ENCODE measurements at places on chromosomes 5 and 9.

DNA sequence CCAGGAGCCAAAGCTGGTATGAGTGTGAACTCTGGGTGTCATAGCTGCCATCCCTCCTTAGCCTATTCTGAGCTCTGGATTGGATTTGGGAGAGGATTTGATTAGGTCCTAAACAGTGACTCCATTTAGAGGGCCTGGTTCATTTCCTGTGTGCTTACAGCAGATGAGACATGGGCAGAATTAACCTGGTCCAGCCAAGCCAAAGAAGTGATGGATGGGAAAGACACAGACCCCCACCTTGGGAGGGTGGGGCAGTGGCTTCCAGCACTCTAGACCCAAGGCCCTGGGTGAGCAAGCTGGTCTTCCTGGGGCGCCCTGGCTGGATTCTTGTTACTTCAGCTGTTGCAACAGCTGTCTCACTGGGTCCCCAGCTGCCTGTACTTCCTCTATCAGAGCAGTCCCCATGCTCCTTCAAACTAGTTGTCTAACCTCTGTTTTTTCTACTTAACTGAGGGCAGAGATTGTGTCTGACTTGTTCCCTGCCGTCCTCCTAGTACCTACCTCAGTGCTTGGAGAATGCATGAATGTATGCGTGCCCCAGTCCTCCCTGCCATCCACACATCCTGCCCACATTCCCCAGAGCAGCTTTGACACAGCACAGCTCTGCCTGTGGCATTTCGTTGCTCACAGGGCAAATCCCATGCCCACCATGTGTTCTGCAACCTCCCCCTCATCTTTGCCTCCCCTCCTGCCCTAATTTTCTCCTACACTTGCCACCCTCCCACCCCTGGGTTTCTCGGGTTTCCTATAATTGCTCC is 115.9 kb downstream of the RGS3 start:
- DNase-seq = peak; percentile 60

- peak; percentile 89 for DNase-seq
Observed at GRCh38 chr5:54063817-54064216, 246.6 kb downstream of the ARL15 start.

DNA sequence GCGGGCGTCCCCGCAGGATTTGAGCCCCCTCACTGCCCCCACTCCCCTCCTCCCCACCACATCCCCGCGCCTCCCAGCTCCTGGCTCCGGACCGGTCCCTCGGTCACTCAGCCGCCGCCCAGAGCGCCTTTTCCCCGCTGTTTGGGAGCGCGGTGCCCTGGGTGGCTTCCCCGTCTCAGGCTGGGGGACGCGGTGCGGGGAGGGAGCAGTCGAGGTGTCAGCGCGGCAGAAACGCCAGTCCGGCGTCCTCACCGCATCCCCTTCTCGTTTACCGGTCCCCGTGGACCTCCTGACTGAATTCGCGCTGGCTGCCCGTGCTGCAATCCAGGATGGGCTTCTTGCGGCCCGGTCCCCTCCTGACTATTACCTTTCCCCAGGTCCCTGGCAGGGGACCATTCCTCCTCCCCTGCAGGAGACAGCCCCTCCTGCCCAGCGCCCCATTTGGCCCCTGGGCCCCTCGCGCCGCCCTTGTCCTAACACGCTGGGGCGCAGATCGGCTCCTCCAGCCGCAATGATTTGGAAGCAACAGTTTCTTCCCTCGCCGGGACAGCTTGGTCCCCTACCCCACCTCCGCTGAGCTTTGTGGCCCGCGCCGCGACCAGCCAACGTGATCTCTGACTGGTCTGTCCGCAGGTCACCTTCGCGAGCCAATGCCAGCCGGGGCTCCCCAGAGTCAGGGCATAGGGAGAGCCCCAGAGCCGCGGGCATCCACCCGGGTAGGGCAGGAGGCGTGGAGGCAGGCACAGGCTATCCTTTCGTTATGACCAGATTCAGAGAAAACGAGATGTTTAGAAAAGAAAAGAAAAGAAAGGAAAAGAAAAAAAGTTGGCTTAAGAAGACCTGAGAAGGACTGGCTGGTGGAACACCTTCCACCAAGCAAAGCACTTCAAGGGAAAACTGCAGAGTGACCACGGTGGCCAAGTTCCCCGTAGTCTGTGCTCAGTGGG is 1.2 kb downstream of the ANKRD33B start:
- no peak for DNase-seq

- no peak for DNase-seq
Observed at GRCh38 chr5:5542654-5543053, 120.2 kb downstream of the ICE1 start.

DNA sequence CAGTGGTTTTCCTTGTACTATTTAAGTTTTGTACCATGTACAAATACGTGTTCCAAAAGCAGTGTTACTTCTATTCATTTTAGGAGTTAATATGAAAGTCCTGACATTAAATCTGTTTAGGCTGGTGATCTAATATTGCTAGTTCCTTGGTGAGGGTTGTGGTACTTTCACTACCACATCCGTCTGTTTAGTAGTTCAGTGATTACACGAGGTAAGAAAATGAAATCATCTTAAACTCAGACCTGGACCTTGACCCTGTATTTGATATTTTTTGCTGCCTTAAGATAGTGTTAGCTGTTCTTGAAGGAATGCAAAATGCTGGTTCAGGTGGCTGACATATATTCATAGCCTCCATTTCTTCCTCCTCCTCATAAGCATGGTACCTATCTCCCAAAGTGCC is 50.3 kb downstream of the MTAP start:
- DNase-seq = no peak

- no peak for DNase-seq
Observed at GRCh38 chr5:80195837-80196400, 59.9 kb downstream of the SERINC5 start.

DNA sequence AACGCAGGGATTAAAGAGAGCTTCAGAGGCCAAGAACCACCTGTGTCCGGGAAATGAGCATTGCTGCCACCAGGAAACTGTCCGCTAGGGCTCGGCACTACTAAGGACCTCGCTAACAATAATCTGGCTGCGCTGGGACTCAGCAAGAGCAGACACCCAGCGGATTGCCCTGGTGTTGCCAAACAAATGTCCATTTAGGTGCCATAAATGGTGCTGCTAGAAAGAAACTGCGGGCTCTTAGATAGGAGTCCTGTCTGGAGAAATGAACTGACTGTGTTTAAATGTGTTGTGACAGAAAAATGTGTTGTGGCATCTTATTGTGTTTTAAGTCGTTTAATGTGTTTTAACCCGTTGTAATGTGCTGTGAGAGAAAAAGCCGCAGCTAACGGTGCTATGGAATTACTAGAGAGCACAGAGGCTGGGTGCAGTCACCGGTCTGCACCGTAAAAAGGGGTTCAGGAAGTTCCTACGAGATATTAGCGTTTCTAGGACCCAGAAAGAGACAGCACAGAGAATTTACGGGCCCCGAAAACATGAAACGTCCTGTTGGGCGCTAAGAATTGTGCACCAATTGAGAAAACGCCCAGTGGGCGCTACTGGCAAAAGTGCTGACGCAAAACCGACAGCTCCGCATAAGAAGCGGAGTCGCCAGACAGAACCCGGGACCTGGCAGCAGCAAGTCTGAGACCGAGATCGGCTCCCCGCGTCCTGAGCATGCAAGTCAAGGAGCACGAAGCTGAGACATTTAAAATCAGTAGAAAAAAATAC is 90.6 kb downstream of the ANXA2R start:
- peak; percentile 83 for DNase-seq

DNA sequence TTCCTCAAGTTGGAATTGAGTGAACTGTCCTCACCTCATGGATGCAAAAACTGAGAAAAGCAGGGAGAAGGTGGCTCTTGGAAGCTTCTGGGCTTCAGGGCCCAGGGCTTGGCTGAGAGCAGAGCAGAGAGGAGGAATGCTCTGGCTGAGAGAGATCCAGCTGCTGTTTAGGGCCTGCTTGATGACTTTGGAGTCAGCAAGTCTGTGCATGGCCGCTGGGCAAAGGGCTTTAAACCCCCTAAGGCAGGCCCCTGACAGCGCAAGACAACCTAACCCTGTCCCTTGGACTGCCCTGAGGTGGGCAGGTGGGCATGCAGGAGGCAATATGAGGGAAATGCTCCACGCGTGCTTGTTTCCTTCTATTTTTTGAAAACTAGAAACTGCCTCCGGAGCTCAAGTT is 8.6 kb downstream of the STC2 start:
- no peak for DNase-seq

DNA sequence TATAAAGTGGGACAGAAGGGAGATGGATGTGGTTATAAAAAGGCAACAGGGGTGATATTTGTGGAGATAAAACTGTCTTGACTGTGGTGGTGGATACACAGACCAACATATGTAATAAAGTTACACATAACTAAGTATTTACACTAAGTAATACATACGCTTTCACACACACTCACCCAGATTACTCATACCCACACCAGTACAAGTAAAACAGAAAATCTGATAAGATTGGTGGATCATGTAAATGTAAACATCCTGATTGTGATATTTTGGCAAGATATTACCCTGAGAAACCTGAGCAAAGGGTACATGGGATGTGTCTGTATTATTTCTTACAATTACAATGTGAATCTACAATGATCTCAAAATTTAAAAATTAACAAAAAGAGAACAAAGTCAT is 53.3 kb upstream of the SLIT3 start:
- DNase-seq = peak; percentile 53

DNA sequence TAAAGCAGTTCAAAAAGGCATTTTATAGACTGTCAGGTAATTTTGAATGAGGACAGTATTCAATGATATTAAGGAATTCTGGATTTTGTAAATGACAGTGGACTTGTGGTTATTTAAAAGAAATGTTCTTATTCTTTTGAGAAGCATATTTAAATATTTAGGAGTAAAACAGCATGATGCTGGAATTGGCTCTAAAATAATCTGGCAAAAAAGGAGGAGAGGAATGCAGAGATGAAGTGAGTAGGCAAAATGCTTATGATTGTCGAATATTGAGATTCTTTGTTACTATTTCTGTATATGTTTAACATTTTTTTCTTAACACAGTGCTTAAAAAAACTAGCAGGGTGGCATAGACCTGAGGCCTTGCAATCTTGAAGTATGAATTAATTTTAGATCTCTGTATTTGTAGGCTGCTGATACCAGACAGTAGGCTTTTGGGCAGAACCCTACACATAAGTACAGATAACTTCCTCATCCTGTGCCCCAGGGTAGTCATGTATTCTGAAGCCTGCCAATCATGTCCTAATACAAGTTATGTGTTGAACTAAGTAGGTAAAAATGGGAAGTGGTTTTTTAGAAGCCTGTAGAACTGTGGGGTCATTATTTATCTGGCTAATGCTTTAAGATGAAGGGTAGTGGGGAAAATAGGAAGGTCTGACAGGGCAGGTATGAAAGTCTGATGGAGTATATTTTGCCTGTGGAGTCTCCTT is 9.4 kb downstream of the CD180 start:
- DNase-seq = no peak

- no peak for DNase-seq
Observed at GRCh38 chr5:179955630-179956029, 47.9 kb upstream of the TBC1D9B start.

DNA sequence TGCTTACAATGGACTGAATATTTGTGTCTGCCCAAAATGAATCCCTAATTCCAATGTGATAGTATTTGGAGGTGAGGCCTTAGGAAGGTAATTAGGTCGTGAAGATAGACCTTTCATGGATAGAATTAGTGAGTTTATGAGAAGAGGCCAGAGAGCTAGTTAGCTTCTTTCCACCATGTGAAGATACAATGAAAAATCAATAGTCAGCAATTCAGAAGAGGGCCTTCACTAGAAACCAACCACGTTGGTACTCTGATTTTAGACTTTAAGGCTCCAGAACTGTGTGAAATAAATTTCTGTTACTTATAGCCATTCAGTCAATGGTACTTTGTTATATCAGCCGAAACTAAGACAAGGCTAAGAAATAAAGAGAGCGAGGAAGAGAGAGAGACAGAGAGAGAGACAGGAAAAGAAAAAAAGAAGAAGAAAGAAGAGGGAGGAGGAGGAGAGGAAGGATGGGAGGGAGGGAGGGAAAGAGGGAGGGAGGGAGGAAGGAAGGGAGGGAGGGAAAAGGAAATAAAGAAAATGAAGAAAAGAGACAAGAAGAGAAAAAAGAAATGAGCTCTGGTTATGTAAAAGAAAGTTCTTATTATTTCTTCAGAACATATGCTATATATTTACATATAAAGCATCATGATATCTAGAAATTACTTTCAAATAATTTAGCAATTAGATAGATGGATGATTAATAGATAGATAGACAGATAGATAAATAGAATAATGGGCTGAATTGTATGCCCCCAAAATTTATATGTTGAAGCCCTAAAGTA is 1725.3 kb downstream of the EFNA5 start:
- no peak for DNase-seq

DNA sequence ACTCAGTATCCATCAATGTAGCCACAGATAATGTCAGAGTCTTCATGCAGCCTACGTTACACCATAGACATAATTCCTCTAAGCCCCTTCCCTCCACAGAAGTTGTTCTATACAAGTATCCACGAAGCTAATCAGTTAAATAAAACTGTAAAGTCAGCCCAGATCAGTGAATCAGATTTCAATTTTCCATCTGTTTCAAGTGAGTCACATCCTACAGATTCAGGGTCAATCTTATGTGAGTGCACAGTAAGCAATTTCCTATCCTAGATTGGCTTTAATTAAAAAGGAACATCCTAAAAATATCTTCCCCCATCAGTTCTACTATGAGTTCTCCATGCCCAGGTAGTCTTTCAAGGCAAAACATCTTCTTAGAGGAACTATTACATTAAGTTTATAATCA is 402.5 kb downstream of the EFNA5 start:
- peak; percentile 27 for DNase-seq

DNA sequence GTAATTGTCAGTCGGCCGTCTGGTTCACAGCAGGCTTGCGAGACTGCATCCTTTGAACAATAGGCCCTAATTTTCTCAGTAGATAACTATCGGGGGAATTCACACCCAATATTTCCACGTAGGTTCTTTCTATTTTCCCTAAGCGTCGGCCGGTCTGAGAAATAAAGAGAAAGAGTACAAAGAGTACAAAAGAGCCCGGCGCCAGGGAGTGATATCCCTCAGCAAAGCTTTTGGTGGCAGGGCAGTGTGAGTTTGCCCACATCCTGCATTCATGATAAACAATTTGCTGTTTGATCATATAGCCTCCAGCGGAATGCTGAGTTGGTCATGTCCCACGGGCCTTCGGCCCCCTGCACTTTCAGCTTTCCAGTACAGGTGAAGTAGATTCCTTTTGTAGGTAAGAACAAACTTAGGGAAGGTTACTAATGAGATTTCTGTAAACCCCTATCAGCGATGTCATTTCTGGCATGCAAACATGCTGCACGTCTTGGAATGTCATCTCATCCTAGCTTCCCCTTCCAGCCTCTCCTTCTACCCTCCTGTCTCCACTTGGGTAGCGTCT is 4.7 kb upstream of the PTGR1 start:
- DNase-seq = no peak

DNA sequence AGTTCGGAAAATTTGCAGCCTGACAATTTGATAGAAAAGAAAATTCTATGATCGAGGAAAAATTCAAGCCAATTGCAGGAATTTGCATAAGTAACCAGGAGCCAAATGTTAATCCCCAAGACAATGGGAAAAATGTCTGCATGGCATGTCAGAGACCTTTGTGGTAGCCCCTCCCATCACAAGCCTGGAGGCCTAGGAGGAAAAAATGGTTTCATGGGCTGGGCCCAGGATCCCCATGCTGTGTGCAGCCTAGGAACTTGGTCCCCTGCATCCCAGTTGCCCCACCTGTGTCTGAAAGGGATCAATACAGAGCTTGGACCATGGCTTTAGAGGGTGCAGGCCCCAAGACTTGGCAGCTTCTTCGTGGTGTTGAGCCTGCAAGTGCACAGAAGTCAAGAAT is 1847.9 kb upstream of the ACO1 start:
- DNase-seq = no peak

- DNase-seq = no peak
Observed at GRCh38 chr9:100927763-100928162, 100.8 kb upstream of the PLPPR1 start.

- no peak for DNase-seq
Observed at GRCh38 chr9:131854334-131854733, 114.5 kb upstream of the RAPGEF1 start.
